Activated CD4-positive, alpha-beta T cell treated with anti-CD3 and anti-CD28 coated beads, Interleukin-2, amount 50 U/mL, for 4 hours (primary cell): ENCODE measurements at places on chromosomes 5 and 9.

DNA sequence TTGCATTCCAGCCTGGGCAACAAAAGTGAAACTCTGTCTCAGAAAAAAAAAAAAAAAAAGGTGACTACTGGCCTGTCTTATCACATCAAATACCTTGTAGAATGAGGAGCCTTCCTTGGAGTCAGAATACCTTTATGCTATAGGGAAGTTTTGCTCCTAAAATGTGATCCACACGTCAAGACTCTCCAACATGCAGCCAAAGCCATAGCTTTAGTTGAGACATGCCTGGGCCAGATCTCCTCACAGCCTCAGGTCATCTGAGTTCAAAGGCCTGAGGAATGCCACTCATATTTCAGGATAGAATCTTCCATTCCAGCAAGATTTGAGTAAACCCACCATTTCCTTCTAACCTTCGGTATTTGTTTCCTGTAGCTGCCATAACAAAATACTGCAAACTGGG is 13.7 kb upstream of the SOWAHA start:
- no peak for DNase-seq

GRCh38 chr5:117794847-117795246 is 1193.5 kb downstream of the DTWD2 start:
- DNase-seq, result no peak

DNA sequence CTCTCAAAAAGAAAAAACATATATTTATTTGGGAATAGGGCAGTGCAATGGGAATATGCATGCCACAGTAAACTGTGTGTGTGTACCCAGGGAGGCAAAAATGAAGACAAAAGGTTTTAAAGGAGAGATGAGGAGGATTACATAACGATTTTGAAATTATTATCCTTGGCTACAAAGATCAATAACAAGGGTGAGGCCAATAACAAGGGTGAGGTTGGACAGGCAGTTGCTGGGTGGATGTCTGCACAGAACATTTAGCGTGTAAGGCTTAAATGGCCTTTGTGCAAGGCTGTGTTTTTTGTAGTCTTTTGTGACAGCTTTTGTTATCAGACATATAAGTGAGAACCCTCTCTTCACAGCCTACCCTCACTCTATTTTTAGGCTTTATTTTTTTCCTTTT is 114.0 kb downstream of the JMY start:
- no peak for DNase-seq

DNA sequence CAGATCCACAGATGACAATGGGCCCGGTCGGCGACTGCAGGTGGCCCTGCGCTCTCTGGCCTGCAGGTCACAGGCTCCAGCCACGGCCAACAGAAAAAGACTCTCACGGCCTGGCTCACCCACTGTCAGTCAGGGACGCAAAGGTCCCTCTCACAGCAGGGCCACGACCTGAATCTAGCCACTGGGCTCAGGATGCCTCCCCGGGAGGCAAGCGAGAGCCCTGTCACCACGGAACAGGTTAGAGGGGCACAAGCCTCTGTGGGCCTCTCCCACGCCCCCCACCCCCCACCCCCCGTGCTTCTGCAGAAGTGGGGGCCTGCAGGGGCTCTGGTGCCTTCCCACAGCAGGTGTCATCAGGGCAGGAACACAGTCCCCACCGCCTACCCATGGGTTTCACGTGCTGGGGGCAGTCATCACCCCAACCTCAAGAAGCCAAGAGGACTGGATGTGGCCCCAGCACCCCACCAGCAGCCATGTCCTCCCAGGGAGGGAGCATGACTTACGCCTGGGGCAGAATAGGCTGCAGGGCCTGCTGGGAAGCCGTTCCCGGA is 17.3 kb upstream of the EGFL7 start:
- DNase-seq, result no peak

- DNase-seq, result no peak
These were observed 810.3 kb upstream of the ACO1 start for GRCh38 chr9:31574006-31574765.

DNA sequence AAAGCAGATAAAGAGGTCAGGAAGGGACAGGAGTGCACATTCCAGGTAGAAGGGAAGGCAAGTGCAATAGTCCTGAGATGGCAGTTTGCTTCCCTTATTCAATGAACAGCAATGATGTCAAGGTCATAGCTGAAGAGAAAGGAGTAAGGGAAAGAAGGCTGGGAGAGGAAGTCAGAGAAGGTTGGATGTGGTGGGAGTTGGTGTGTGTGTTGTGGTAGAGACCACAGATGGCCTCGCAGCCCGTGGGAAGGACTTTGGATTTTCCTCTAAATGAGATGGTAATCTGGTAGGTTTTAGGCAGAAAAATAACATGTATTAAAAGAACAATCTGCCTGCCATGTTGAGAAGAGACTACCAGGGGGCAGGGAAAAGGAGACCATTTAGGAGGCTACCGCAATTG is 25.1 kb upstream of the LPAR1 start:
- DNase-seq, result no peak

DNA sequence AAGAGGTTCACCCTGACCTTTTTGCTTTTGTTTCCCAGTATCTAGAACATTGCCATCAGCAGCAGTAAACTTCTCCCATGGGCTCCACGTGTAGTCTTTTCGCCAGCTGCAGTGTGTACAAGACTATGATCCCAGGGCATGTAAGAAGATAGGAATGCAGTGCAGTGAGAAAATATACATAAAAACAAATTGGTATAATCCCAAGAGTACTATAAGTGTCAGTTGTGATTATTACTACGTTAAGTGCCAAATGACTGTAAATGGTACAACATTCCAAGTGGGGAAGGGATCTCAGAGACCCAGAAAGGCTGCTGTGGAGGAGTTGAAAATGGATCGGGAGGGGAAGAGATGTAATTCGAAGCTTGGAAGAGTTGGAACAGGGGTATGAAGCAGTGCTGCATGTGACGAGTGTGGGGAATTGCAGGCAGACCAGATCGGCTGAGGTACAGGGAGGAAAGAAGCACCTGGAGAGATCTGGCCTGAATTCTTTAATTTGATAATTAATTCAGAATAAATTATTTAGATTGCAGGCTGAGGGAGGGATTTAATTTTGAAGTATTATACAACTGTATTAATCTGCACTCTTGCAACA is 95.1 kb downstream of the FBXL7 start:
- DNase-seq, result no peak

GRCh38 chr5:135543485-135544304 is 7.9 kb upstream of the NEUROG1 start:
- no peak for DNase-seq

GRCh38 chr9:88567870-88568269 is 32.9 kb downstream of the NXNL2 start:
- DNase-seq, result no peak

DNA sequence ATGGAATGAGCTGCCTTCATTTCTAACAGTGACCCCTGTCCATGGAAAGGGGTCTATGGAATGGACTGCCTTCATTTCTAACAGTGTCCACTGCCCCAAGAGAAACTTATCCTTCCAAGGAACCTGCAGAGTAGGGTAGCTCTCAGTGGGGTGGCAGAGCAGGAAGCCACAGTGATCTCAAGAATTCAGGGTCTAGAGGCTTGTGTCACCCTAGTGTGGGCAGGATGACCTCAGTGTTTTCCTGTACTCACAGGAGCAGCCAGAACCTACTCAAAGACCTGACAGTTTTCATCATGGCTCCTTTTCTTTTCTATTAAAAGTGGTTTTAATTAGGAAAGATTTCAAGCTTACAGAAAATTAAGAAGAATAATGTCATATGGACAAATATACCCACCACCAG is 27.5 kb downstream of the SEC61B start:
- DNase-seq, result no peak
